Endothelial cell (in vitro differentiated cells): ENCODE measurements at places on chromosomes 5 and 9.

- no peak for DNase-seq
Observed at GRCh38 chr5:72126796-72127195, 19.5 kb downstream of the MAP1B start.

DNA sequence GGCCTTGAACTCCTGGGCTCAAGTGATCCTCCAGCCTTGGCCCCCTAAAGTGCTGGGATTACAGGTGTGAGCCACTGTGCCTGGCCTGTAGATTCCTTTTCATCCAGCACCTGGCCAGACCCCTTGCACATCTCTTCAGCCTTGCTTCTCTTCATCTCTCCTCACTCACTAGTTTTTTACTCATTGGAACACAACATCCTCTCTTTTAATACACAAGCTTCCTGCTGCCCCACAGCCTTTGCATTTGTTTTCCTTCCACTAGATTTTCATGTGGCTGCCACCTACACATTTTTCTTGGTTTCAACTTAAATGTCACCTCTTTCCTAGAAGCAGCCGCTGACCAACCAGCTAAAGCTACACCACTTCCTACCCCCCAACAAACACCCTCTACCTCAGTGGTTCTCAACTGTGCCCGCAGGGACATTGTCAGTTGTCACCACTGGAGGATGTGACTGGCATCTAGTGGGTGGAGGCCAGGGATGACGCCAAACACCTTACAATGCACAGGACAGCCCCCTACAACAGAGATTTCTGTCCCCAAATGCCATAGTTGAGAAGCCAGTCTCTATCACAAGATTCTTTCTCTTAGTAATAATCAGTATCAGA, 33.7 kb downstream of the HAVCR1 start:
- DNase-seq = no peak

DNA sequence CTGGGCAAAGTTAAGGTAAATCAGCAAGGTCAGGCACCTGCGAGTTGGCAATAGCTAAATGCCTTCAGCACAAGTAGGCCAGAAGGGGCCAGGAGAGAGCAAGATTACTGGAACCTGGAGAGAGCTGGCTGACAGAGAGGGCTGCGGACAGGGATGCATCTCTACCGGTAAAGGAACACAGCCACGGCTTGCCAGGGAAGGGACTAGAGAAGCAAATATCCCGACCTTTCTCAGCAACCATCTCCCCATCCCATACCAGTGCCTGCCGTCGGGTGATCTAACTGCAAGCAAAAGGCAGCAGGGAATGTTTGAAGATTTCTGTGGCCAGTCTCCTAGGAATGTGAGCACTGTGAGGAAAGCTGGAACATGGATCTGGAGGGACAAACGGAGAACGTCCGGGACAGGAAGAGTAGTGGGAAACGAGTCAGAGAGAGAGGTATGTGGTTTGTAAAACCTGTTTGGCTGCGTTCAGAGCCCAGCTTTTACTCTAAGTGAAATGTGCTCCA, 15.9 kb upstream of the ABLIM3 start:
- peak; percentile 50 for DNase-seq

GRCh38 chr5:111060169-111060568, 11.3 kb upstream of the TSLP start:
- no peak for DNase-seq

DNA sequence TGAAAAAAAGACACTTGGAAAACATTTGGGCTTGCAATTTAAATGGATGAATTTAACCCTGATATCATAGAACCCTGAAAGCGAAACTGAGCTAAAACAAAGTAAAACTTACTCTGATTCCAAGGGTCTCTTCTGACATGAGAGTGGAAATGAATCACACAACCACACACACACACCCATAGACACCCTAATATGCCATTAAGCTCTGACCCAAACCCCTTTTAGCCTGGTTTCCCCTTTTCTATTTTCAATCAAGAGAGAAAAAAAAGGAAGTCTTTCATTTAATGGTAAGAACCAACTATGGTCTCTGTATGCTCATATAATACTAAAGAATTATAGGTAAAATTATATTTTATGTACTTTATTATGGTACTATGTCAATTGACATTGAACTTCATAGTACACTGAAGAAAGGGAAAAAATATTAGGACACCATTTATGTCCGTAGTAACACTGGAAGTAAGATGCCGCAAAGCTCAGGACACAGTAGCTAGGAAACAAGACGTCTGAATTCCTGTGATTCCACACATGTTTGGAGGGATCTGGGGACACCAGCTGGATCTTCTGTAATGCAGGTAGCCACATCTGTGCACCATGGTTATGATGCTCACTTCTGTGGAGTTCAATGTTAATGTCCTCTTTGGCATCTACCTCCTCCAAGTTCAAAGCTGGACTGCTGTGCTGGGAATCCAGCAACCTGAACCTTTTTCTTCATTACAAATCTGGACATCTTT, 95.8 kb downstream of the PCSK1 start:
- DNase-seq = no peak

DNA sequence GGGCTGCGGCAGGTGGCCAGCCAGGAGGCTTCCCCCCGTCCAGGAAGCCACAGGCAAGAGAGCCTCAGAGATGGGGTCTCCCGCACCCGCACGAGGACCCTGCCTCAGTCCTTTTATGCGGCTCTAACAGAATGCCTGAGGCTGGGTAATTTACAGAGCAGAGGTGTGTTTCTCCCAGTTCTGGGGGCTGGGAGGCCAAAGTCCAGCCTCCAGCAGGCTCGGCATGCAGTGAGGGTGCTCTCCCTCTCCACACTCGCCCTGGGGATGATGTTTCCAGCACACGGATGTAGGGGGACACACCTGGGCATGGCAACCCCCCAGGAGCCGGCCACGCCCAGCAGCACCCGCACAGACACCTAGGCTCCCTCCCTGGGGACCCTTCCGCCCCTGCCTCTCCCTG, 95.4 kb upstream of the PPP1R26 start:
- no peak for DNase-seq

- no peak for DNase-seq
Observed at GRCh38 chr9:93071464-93071863, 13.0 kb downstream of the SUSD3 start.

DNA sequence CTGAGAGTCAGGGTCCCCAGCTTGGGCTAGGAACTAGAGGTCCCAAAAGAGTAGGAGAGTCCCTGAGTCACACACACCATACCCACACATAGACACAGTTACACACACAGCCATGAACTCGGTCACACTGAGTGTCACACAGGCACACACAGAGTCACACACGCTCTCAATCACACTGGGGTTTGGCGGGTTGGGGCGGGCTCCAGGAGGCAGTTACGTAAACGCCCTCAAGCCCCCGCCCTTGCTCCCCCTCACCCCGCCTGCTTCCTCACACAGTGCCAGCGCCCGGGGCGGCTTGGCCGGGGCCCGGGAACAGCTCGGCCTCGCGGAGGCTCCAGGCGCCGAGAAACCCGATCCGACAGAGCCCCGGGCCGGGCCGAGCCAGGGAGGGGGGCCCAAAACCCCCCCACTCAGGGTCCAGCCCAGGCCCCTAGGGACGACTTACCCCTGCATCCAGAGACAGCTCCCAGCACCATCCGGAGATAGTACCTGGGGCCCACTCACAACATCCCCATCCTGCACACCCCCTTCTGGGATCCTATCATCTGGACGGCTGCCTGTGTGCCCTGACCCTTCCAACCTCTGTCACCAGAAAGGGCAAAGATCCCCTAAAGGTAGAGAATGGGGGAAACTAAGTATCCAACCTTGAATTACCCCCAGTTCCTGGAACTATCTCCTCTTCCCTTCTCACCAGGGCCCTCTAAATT, 3.5 kb upstream of the CNTFR start:
- no peak for DNase-seq

- no peak for DNase-seq
Observed at GRCh38 chr9:28439688-28440087, 866.4 kb upstream of the C9orf72 start.

- DNase-seq = no peak
Observed at GRCh38 chr9:2559192-2560152, 62.1 kb upstream of the VLDLR start.

- DNase-seq = peak; percentile 65
Observed at GRCh38 chr5:96336351-96336985, 96.6 kb downstream of the PCSK1 start.

GRCh38 chr9:17839776-17840175, 260.9 kb downstream of the SH3GL2 start:
- no peak for DNase-seq

DNA sequence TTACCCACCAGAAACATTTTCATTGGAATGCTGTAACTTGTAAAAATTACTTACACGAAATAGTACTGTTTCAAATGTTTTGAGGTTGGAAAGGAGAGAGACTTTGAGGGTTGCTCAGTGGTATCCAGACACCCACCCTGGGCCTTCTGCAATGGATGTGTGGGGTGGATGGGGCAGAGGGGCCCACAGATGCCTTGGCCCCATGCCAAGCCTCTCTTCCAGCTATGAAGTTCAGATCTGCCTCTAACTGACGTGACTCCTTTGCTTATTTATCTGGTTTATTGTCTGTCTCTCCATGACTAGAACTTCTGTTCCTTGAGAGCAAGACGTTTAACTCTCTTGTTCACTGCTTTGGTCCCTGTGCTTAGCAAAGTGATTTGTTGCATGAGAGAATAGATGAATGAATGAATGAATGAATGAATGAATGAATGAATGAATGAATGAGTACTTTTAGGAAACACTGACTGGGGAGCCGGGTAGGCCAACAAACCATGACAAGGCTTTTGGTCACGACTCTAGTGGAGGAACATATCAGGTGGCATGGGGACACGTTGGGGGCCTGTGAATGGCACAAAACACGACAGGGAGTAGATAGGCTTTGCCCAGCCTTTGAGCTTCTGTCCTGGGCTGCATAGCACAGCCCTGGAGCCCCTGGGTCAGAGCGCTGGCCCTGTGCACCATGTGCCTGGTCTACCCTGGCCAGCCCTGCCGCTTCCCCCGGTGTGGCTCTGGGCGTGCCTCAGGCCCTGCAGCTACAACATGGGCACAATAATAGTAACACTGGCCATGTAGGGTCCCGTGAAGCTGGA, 31.8 kb downstream of the AK8 start:
- DNase-seq = no peak

DNA sequence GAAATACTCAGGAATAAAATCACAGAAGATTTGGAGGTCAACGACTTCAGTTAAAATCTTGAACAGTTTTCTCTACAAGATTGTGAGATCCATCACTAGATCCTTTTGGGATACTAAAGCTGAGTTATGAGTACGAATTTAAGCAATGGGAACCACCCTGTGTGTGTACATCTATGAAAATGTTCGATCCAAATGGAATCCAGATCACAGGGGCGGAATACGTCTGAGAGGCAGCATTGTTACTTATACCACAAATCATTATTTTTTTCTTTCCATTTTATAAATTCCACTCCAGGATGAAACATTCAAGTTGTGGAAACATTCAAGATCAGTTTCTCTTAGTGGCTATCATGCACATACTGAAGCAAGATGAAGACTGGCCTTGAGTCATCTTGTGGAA, 239.3 kb upstream of the PAPPA start:
- no peak for DNase-seq

- DNase-seq = no peak
Observed at GRCh38 chr9:37640246-37640645, 10.5 kb upstream of the FRMPD1 start.

GRCh38 chr5:143019614-143020515, 249.7 kb downstream of the ARHGAP26 start:
- no peak for DNase-seq

- no peak for DNase-seq
Observed at GRCh38 chr5:168580227-168580508, 1.0 kb upstream of the PANK3 start.

GRCh38 chr5:16726538-16726946, 109.7 kb upstream of the RETREG1 start:
- DNase-seq = peak; percentile 31

DNA sequence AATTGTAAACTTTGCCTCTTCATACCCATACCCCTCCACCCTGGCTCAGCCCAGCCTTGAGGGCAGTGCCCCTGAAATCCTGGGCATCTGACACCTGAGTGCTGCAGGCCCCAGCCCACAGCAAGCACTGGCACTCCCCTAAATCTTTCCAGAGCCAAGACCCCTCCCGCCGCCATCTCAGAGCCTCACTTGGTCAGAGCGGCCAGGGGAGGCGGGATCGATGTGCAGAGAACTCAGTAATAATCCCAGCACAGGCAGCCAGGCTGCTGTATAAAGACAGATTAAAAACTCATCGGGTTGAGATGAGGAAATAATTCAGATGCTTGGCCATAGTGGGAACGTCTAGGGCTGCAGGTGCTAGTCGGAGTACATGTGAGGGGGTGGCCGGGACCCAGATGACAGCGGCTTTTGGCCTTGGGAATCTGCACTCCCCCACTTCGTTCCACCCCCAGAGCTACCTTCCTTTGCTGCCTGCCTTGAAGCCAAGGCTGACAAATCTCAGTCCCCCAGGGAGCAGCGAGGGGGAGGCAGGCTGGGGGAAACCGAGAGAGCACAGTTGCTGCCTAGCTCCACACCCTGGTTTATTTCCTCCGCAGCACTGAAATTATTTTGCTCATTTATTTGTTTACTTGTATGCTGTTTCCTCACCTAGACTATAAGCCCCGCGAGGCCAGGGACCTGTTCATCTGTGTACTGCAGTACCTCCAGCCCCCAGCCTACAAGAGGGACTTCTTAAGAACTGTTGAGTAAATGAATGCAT, 19.5 kb upstream of the ARAP3 start:
- DNase-seq = no peak

GRCh38 chr5:132179405-132179804, 48.2 kb downstream of the P4HA2 start:
- no peak for DNase-seq

DNA sequence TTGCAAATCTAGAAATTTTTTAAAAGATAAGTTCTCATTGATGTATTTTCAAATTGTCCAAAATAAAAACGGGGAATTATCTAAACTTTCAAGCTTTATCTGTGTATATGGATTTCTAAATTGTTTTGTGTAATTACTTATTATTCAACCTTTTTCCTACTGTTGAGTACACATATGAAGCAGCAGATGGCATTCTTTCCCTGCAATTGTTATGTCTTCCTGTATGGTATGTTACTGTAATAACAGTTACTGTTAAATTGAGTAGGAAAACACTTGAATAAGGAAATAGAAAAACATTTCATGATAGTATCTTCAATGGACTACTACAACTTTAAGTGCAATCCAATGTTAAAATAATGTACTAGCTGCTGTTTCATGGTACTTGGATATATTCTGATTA, 124.8 kb downstream of the RANBP17 start:
- DNase-seq = no peak

DNA sequence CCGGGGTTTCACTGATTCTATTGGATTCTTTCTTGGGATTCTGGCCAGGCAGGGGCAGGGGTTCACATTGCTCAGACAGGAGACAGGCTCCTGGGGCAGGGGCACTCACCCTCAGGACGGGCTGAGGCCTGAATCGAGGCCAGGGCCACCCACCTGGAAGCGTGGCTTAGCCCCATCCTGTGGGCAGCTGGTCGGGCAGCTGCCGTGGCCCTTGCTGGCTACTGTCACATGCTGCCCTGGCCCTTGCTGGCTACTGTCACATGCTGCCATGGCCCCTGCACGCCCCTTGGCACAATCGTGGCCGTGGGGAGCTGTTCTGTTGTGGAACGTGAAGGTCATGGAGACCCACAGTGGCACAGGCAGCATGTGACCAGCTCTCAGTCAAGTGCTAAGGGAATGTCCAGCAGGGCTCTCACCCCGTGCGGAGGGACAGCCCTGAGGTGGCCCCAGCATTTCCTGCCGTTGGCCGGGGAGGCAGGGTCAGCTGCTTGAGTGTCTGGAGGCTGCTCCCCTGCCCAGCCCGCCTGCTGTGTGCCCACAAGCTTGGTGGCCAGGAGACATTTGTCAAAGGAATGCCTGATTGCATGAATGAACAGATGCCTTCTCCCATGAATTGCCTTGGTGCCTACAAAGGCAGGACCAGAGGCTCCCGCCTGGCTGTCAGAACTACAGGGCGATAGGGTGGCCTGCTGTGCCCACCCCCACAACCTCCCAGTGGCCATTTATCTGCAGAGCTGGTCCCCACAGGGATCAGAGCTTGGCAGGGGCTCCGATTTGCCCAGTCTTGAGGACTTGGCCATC, 16.9 kb upstream of the TMEM250 start:
- DNase-seq = no peak
